ENCODE measurements at places on chromosomes 1 and 21.
A peak's percentile ranks its signal among the peaks of the same experiment; 100 is the strongest.

- no peak for DNase-seq
These were observed 40.7 kb downstream of the COA6 start for GRCh38 chr1:234413990-234414389.

DNA sequence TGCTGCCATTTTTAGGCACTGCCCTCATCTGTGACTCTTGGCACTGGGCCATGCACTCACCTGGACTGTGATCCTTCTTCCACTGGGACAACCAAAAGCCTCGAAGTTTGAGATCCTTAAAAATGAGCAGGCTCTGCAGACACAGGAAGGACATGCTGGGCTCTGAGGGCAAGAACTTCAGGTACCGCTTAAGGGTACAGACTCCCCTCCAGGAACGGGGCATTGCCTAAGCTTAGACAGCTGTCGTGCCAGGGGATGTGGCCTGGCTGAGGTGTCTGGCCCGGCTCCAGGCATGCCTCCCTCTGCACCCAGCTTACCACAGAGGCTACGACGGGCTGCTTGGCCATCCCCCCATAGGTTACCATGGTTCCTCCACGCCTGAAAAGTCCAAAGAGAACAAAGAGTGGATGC lies 14.2 kb upstream of the SRSF4 start:
- no peak for DNase-seq

DNA sequence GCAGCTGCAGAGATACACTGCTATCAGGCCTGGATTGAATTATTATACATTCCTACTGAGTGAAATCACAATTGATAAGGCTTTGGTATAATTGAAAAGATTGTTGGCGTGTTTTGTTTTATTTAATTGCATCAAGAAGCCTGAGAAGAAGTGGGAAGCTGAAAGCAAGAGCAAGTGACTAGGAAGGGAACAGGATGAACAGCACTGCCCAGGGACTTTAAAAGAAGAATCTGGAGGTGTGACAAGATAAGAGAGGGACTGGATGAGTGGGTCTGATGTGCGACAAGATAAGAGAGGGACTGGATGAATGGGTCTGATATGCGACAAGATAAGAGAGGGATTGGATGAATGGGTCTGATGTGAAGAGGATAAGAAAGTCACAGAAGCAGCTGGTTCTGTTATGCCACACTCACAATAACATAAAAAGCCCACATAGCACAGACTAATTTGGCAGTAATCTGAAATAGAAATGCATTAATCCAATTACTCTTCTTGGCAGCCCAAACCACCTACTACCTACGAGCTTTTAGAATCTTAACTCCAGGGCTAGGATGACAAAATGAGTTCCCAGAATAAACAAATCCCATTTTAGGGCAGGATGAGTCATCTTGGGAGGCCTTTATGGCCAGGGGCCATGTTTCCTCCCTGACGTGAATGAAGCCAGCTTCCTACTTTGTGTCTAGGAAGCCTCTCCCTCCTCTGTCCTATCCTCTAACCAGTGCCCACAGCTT lies 129.7 kb downstream of the DUSP10 start:
- DNase-seq: peak; percentile 65

DNA sequence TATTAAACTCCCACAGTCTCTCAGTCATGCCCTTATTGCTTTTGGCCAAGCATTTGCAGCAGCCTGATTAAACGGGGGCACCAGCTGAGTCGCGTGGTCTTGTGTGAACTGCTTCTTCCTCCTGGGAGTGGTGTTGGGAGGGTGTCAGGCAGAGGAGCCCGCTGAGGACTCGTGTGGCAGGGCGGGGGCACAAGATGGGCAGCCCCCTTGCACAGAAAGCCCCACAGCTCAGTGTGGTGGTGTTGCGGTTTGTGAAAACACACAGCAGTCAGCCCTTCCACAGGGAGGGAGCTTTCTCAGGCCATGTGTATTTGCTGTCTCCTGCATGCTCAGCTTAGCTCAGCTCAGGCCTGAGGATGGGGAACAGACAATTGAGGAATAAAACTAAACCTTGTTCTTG lies 22.4 kb downstream of the PEX14 start:
- DNase-seq: no peak

- DNase-seq: no peak
These were observed 87.2 kb upstream of the POU3F1 start for GRCh38 chr1:38133756-38134155.

DNA sequence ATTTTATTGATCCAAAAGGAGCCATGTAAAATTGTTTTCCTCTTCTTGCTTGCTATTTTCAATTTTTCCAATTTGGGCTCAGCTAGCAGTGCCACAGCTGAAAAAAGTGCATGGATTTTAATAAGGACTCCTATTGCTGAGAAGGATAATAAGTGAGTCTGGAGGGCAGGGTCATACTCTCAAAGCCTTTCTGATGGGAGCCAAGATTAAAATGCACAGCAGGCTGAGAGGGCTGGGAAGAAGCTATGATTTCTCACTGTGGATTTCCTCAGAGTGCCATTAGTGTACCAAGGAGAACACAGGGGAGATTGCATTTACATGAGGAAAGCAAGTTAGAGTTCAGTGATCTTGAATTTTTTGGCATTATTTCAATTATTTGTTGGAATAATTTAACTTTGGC lies 261.3 kb downstream of the ST6GALNAC3 start:
- DNase-seq: no peak

DNA sequence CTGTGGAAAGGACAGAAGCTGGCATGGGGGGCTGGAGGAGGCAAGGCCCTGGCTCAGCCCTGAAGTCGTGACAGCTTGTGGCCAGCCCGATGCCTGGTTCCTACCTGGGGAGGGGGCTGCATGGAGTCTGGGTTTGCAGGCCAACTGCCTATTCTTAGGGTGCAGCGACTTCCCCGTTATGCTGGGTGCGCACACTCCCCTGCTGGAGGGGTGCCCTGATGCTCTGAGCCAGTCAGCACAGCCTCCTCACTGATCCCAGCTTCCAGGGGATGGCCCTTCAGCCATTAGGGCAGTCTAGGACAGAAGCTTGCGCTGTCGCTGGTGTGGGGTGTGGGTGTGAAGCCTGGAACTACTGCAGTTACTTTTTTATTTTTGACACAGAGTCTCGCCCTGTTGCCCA lies 30.0 kb upstream of the SLC19A1 start:
- DNase-seq: no peak

GRCh38 chr21:39108291-39109162 lies 74.7 kb downstream of the PSMG1 start:
- DNase-seq: no peak

DNA sequence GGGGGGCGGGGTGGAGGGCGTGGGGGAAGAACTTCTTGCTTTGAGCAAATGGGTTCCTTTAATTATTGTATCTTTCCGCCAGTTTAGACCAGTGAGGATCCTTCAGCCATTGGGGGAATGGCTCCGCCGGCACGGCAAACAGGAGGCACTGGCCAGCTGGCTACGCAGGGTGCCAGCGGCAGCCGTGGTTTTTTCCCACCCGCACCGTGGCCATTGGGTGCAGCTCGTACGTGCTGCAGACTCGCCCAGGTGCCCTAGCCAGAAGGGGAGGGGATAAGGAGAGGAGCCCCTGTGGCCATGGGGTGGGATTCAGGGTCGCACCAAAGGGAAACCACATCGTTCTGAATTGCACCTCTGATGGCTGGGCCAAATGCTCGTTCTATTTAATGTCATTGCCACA lies 65.6 kb downstream of the RGSL1 start:
- no peak for DNase-seq

- DNase-seq: no peak
These were observed 146.1 kb upstream of the VANGL1 start for GRCh38 chr1:115495625-115496024.

- DNase-seq: no peak
These were observed 145.3 kb downstream of the SETD4 start for GRCh38 chr21:35915030-35915429.

DNA sequence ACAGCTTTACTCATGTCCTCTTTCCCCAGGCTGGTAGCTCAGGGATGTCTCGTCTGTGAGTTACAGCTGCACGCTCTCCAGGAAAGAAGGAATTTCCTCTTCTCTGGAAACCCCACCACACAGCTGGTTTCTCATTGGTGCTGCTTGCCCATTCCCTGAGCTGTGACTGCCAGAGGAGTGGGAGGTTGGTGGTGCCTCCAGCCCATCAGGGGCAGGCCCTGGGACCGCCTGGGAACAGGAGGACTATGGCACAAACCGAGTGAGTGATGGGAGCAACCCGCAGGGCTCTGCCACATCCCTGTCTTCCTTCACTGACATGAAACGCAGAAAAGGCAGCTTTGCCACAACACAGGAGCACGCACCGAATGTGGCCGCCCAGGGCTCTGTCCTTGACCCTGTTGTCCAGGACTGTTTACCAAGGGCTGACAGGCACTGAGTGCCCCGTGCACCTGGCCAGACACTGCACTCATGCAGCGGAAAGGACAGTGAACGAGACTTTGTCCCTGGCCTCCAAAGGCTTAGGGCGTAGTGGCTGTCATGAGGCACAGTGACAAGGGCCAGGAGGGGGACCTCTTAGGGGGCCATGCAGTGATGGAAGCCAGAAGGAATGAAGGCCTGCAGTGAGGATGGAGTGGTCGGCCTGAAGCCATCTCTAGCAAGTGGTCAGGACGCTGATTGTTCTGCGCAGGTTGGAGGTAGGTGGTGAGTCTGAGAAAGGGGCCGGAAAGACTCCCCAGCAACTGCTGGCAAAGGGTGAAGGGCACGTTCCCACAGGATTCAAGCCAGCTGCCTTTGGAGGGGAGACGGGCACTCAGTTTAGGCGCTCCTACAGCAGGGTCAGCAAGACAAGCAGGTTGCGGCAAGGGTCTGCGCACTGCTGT lies 1.7 kb upstream of the CCNL2 start:
- no peak for DNase-seq

GRCh38 chr1:61533546-61533945 lies 191.4 kb downstream of the TM2D1 start:
- no peak for DNase-seq

- no peak for DNase-seq
These were observed 60.8 kb downstream of the LRIG2 start for GRCh38 chr1:113133759-113134158.

GRCh38 chr1:158830904-158831507 lies at the start of gene MNDA:
TSS of gene MNDA (plus strand) at chr1:158831351. CDS start at chr1:158842154, 10,803 bp downstream.
- DNase-seq: no peak

GRCh38 chr21:41651406-41651805 lies 115.4 kb downstream of the RIPK4 start:
- no peak for DNase-seq

DNA sequence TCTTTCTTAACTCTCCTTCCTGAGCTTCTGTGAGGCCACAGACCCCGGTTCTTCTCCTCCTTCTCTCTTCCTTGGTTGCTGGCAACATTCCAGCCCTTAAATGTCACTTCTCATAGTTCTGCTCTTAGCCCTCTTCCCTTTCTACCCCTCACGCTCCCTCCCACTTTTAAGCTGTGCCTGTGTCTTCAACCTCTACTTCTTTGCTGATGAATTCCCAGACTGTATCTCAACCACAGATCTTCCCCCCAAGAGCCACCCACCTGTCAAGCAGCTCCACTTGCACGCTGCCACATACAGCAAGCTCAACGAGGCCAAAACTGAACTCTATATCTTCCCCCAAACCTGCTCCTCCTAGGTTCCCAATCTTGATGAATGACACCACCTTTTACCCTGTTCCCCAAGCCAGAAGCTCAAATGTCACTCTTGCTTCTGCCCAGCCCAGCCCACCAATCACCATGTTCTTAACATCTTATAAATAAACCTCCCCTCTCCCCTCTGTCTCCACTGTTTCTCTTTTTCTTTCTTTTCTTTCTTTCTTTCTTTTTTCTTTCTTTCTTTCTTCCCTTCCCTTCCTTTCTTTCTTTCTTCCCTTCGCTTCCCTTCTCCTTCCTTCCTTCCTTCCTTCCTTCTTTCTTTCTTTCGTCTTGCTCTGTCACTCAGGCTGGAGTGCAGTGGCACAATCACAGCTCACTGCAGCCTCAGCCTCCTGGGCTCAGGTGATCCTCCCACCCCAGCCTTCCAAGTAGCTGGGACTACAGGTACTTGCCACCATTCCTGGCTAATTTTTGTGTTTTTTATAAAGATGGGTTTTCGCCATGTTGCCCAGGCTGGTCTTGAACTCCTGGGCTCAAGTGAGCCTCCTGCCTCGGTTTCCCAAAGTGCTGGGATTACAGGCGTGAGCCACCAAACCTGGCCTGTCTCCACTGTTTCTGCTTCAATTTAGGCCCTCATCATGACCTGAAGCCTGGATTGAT lies 19.8 kb upstream of the PTP4A2 start:
- no peak for DNase-seq

GRCh38 chr1:154847891-154848290 lies 22.2 kb downstream of the KCNN3 start:
- no peak for DNase-seq

GRCh38 chr1:188058801-188059200 lies 1230.1 kb downstream of the PLA2G4A start:
- DNase-seq: no peak

DNA sequence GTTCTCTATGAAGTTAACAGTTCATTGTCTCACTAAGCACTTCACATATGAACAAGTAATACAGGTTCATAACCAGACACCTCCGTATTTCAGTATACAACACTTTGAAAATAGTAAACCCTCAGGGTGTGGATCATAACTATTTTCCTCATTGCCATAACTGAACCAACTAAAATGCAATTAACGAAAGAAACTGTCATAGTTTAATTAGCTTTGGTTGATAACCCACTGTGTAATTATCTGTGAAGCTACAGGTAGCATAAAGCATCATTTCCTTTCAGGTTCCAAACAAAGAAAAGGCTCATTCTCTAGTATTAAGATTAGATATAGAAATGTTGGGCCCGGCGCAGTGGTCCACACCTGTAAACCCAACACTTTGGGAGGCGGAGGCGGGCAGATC lies 58.5 kb downstream of the EIF4G3 start:
- no peak for DNase-seq

DNA sequence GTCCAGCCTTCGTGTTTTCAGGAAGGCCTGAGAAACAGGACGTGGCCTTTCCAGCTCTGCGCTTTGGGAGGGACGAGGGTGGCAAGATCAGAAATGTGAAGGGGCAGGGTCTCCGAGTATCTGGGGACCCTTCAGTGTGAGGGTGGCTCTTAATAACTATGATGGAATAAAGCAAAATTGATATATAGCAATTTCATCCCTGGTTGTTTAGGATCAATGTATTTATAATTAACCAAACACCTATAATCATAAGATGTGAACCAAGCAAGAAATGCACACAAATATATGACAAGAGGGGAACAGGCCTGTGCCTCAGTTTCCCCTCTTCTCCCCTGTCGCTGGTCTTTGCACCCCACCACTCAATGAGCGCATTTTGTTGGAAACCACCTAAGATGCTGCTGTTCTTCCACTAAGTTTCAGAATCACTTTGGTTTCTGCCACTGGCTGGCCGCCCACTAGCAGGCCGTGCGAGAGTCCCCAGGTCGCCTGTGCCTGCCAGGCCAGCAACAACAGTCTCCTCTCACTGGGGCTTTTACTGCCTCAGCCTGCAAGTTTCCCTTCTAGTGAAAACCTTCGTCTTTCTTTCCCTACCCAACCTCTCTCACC lies 36.6 kb downstream of the UBASH3A start:
- DNase-seq: no peak

DNA sequence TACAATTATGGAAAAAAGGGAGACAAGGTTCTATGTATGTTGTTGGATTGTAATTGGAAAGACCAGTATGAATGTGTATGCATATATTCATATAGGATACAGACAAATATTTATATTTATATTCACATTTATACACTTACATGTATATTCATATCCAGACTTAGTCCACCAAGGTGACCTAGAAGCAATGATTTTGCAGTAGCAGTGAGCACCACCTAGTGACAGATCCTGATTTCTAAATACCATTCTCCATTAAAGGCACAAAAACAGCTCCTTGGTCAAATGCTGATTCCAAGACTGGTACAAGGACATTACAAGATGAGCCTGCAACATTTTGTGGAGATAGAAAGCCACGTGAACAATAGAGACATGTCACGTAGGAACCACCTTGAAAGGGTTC lies 153.4 kb downstream of the SDCCAG8 start:
- DNase-seq: no peak

- no peak for DNase-seq
These were observed 204.7 kb upstream of the ZRANB2 start for GRCh38 chr1:71285529-71285928.
